Natural killer cell treated with Interleukin-12 subunit alpha and Interleukin-12 subunit beta and Interleukin-15 and Interleukin-18, amount 100 ng/mL, for 72 hours (primary cell): ENCODE measurements at places on chromosomes 5 and 9.

- DNase-seq: no peak
These were observed 545.9 kb upstream of the KLF4 start for GRCh38 chr9:108035487-108035886.

DNA sequence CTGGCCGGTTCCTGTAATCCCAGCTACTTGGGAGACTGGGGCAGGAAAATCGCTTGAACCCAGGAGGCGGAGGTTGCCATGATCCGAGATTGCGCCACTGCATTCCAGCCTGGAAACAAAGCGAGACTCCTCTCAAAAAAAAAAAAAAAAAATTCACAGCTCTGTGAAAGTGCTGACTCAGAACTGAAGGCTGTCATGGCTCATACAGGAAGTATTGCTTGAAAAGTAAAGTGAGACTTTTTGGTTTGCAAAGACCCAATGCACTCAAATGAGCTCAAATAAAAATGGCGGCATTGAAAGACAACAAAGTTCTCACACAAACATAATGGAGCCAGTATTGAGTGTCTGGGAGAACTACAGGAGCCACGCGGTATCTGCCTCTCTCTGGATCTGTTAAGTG, 202.1 kb downstream of the FBXL7 start:
- no peak for DNase-seq

GRCh38 chr5:14145435-14146334, 2.5 kb downstream of the TRIO start:
- DNase-seq: no peak

GRCh38 chr5:122967625-122968024, 68.9 kb downstream of the PPIC start:
- no peak for DNase-seq

GRCh38 chr5:10319202-10319851, 11.6 kb upstream of the CMBL start:
- no peak for DNase-seq

- no peak for DNase-seq
These were observed 167.6 kb downstream of the TMEM38B start for GRCh38 chr9:105861972-105862371.

DNA sequence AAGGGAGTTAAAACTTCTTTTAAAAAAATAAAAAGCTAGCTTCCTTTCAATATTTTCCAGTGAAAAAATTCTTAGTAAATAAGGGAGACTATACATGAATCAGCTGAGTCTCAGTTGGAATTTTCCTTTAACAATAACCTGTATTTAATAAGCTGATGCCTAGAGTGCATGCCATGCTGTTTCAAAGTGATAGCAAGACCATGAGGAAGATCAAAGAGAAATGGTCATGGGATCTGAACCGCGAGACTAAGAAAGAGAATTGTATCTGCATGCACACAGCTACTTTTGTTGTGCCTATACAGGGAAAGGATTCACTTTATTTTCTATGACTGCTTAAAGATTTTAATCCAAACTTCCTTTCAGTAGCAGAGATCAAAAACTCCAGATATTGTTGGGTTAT, 2217.0 kb downstream of the MAT2B start:
- no peak for DNase-seq

- no peak for DNase-seq
These were observed 297.3 kb downstream of the NR3C1 start for GRCh38 chr5:143106174-143106573.

DNA sequence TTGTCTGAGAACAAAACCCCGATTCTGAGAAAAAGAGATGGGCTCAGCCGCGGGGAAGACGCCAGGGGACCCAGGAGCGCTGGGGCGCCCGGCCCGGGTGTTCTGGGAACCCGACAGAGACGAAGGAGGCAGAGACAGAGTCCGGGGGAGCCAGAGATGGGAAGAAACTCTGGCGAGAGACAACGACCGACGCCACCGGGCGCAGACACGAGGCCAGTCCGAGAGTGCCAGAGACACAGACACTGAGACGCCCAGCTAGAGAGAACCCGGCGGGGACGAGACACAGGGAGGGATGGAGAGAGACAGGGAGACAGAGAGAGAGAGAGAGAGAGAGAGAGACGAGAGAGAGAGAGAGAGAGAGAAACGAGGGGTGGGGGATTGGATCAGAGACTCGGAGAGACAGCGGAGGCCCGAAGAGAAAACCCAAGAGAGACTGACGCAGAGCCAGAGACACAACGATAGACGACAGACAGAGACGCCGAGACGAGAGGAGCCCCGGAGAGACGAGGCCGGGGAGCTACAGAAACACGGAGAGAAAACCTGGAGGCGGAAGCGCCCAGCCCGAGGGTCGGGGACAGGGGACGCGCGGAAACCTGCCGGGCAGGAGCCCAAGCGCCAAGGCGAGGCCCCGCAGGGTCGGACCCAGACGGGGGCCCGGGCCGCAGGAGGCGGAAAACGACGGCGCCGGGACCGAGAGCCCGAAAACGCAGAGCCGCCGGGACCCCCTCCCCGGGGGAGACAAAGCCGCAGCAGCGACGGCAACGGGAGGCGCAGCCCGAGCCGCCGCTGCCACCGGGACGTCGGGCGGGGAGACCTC, 3.3 kb downstream of the NR5A1 start:
- no peak for DNase-seq

DNA sequence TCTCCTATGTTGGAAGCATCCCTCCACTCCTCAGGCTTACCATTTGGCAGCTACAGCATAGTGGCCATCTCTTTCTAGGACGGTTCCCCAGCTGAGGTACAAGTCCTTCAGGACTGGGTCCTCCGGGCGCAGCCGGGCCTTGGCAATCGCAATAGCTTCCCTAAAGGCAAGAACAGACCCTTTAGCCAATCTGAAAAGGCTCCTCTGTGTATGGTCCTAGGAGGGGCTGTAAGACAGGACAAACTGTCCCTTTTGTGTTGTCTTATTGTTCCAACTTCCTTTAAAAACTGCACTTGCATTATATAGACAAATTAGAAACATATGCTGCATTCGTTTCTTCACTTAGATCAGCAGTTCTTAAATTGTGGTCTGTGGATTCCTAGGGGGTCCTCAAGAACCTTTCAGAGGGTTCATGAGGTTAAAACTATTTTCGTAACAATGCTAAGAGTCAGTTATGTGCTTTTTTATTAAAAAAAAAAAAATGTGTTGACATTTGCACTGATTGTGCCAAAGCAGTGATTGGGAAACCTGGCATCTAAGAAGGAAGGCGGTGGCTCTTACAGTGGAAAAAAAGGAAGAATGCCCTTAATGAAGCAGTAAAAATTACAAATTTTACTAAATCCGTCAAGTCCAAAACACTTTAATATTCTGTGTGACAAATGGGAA, 38.7 kb downstream of the GEMIN5 start:
- DNase-seq: no peak

DNA sequence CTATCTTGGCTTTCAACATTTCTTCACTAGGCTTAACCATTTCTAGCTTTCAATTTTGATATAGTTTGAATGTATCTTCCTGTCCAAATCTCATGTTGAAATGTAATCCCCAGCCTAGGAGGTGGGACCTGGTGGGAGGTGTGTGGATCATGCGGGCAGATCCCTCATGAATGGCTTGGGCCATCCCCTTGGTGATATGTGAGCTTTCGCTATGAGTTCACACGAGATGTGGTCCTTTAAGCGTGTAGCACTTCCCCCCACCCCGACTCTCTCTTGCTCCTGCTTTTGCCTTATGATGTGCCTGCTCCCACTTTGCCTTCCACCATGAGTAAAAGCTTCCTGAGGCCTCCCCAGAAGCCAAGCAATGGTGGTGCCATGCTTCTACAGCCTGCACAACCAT, 40.6 kb downstream of the PHAX start:
- DNase-seq: no peak

GRCh38 chr9:35071814-35072460, 488 bp downstream of the VCP start:
- peak; percentile 87 for DNase-seq

GRCh38 chr5:37918424-37918823, 78.6 kb upstream of the GDNF start:
- DNase-seq: no peak

DNA sequence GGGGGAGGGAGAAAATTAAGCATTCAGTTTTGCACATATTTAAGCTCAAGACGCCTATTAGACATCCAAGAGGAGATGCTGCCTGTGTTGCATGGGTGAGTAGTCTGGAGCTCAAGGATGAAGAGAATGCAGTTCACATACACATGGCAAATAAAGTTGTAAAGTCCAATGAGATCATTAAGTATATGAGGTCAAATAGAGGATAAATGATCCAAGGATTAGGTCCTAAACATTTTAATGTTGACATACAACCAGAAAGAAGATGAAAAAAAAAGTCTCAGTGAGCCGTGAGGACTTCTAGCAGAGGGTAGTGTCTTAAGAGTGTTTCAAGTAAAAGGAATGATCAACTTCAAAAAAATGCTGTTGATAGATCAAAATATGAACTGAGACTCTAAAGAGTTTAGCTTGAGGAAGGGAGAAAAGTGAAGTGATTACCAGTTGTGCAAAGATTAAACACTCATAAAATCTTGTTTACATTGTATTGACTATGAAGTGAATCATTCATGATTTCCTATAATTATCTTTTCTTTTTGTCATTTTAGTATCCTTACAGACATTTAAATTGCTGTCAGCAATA, 251.8 kb downstream of the ZNF608 start:
- DNase-seq: no peak

- DNase-seq: no peak
These were observed 171.5 kb upstream of the NREP start for GRCh38 chr5:111928511-111928910.

DNA sequence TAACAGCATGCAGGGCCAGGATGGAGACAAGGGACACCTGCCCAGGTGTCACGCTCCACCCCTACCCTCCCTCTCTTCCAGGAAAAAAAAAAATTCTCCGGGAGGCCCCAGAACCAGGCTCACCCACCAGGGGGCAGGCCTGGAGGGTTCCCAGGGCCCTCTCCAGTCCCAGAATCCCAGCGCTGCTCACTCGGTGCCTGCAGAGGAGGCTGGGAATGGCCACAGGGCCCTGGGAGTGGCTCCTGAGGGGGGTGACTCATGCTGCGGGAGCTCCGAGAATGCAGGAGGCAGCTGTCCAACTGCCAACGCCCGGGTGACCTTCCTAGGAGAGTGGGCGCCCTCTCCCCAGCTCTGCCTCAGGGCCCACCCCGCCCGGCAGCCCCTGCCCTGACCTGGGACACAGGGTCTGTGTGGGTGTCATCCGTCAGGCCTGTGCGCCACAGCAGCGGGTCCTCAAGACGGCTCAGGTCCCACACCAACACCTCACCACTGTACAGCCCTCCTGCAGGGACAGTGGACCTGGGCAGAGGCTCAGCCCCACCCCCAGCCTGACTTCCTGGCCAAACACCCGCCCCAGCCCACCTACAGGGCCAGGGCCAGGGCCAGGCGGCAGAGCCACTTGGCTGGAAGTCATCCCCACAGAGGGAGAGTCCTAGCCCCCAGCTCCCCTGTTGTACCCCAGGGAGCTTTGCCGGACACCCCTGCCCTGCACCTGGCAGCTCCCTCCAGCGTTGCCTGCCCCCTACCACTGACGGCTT, 21.2 kb downstream of the DYNC2I2 start:
- DNase-seq: no peak

- DNase-seq: no peak
These were observed 18.7 kb downstream of the ADAMTSL1 start for GRCh38 chr9:18492612-18493011.

DNA sequence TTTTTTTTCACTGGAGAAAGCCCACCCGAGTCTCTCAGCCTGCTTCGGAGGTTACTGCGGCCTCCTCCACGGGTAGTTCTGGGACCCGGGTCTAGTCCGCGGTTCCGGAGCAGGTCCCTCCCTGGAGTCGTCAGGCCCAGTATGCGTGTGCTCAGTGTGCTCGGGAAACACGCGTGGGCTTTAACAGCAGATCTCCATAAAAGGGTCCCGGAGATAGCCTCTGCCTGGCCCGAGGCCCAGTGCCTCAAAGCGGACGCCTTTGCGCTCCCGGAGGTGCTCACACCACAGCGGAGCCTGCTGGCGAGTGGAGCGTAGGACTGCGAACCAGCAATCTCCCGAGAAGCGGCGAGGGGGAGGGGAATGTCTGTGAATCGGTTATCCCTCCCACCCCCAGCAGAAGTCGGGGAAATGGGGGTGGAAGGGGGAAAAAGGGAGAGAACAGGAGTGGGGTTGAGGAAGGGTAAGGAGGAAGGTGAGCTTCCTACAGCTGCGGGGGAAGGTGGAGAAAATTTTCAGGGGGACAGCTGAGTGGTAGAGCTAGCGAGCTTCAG, 28.7 kb downstream of the CDKN2A start:
- DNase-seq: no peak

- DNase-seq: no peak
These were observed 11.0 kb downstream of the SPINK14 start for GRCh38 chr5:148179234-148179824.

GRCh38 chr9:93612796-93613154, 36.4 kb downstream of the PHF2 start:
- DNase-seq: no peak

DNA sequence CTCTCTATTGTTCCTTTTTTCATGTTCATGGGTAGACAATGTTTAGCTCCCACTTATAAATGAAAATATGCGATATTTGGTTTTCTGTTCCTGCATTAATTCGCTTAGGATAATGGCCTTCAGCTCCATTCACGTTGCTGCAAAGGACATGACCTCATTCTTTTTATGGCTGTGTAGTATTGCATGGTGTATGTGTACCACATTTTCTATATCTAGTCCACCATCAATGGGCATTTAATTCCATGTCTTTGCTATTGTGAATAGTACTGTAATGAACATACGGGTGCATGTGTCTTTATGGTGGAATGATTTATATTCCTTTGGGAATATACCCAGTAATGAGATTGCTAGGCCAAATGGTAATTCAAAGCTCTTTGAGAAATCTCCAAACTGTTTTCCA, 392.0 kb downstream of the EFNA5 start:
- no peak for DNase-seq

DNA sequence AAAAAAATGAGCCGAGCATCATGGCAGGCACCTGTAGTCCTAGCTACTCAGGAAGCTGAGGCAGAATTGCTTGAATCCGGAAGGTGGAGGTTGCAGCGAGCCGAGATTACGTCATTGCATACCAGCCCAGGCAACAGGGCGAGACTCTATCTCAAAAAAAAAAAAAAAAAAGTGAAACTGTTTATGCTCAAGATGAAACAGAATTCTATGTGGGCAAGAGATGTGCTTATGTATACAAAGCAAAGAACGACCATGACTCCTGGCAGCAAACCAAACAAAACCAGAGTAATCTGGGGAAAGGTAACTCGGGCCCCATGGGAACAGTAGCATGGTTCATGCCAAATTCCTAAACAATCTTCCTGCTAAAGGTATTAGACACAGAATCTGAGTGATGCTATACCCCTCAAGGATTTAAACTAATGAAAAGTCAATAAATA, 32.6 kb upstream of the PLAC8L1 start:
- DNase-seq: no peak

DNA sequence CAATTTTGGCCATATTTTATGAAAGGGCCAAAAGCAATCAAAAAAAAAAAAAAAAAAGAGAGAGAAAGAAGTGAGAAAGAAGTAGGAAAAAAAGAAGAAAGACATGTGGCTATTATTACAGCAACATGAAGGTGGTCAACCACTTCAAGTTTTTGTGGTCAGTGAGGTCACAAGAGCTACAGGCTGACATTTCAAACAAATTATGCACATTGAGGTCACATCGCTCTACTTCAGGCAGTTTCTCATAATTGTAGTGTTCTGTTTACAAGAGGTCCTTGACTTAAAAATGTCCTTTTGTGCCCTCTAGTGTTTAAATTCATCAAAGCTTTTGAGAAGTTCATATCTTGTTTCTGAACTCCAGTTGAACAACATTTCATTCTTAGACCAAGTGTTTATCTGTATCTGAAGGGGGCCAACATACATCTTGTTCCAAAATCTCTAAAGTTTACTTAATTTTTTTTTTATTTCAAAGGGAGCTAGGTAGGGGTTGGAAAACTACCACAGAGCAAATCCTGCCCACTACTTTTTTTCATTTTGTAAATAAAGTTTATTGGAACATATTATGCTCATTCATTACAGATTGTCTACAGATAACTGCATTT, 513.1 kb downstream of the PDE4D start:
- no peak for DNase-seq

GRCh38 chr9:83403527-83404238, 134.5 kb downstream of the FRMD3 start:
- DNase-seq: no peak
